ENCODE measurements at places on chromosomes 6 and 20.

GRCh38 chr20:17735206-17735804 lies 35.5 kb downstream of the BANF2 start:
- DNase-seq = no peak

GRCh38 chr6:72151742-72152141 lies 265.4 kb downstream of the RIMS1 start:
- no peak for DNase-seq

DNA sequence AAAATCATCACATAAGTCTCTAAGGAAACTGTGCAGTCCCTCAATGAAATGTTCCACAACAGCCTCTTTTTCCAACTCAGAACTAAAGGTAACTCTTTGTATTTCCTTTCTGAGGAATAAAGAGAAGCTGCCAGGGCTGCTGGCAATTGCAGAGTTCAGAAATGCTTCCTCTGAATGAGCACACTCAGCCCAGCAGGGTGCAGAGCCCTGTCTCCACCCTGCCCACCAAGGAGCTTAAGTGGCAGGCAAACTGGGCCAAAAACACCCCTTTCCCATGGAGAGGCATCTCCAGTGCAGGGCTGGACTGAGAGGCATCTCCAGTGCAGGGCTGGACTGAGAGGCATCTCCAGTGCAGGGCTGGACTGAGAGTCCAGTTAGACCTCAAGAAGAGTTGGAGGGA lies 255.4 kb downstream of the GMPR start:
- DNase-seq = no peak

GRCh38 chr20:50578778-50579165 lies 68.6 kb downstream of the PTPN1 start:
- no peak for DNase-seq

- DNase-seq = no peak
Observed at GRCh38 chr20:19560881-19561480, 197.1 kb upstream of the RIN2 start.

- no peak for DNase-seq
Observed at GRCh38 chr6:112592159-112592558, 245.0 kb downstream of the RFPL4B start.

- peak; percentile 73 for DNase-seq
Observed at GRCh38 chr20:53642196-53643030, 48.8 kb upstream of the ZNF217 start.

DNA sequence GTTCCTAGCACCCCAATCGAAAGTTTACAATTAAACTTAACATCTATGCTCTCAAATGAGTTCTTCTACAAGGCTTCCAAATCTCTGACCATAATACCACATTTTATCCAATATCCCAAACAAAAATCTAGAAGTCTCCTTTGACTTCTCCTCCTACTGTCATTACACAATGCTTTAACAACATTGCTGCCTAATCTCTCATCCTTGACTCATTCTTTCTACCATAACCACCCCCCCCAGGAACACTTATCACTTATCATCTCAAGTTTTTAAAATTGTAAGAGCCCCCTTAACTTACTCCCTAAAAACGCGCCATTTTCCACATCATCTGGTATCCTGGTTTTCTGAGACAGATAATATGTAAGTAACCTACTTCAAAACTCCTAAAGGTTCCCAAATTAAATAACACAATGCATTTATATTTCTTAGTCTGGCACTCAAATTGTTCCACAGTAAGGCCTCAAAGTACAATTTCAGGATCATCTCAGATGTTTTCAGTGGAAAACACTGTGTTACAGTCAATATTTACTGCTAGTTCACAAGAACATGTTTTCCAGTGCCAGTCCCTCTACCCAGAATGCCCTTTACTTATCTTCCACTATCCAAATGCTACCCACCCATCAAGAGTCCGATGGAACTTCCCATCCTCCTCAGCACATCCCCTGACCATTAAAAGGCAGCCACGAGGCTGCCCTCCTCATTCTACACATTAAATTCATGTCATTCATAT lies 308.2 kb upstream of the THEMIS start:
- no peak for DNase-seq

- DNase-seq = no peak
Observed at GRCh38 chr6:134658596-134658995, 291.3 kb downstream of the ALDH8A1 start.

GRCh38 chr20:17958373-17959256 lies 10.0 kb downstream of the SNX5 start:
- no peak for DNase-seq

- peak; percentile 37 for DNase-seq
Observed at GRCh38 chr20:20710443-20711315, 1.8 kb downstream of the RALGAPA2 start.

DNA sequence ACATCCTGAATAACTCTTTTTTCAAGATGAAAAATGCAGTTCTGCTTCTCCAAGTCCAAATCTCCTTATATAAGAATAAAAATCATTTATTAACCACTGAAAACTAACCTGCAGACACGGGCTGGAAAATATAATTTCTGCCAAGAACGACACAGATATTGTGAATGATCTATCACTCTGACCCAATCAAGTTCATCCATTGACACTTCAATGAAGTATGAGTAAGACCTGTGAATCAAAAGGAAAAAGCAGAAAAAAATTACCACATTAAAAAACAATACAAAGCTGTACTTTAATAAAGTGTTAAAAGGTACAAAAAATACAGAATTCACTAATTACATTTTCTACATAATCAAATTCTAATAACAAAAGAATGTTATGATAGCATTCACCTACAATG lies 62.2 kb downstream of the BTBD9 start:
- DNase-seq = no peak

DNA sequence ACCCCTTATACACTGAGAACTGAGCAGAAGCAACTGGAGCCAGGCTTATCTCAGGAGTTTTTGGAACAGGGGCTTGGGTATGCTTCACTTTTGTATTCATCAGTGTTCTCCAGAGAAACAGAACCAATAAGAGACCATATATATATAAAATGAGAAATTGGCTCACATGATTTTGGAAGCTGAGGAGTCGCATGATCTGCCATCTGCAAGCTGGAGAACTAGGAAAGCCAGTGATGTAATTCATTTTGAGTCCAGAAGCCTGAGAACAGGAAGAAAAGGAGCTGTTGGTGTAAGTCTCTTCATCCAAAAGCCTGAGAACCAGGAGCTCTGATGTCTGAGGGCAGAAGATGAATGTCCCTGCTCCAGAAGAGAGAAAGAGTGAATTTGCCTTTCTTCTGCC lies 272.0 kb downstream of the SLC35F1 start:
- no peak for DNase-seq

DNA sequence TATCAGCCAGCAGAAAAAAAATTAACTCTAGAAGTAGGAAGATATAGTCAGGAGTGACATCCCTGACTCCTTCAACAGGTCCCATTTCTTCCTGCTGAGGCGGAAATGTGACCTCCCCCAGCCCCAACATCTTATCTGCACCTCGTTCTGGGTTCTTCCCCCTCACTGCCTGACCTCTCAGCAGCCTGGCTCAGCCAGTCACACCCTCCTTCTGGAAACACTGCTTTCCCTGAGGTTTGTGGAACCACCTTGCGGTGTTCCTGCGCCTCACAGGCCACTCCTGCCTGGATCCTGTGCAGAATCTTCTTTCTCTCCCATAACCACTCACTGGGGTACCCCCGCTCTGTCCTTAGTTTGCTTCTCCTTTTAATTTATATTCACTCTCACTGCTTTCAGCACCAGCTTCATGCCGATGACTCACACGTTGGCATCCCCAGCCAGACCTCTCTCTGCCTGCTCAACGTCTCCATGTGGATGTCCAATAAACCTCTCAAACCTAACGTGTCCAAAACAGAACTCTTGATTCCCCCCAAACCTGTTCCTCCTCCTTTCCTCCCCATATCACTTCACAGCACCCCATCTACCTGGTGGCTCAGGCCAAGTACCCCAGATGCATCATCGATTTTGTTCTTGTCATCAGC lies 222.8 kb upstream of the PLN start:
- DNase-seq = no peak

DNA sequence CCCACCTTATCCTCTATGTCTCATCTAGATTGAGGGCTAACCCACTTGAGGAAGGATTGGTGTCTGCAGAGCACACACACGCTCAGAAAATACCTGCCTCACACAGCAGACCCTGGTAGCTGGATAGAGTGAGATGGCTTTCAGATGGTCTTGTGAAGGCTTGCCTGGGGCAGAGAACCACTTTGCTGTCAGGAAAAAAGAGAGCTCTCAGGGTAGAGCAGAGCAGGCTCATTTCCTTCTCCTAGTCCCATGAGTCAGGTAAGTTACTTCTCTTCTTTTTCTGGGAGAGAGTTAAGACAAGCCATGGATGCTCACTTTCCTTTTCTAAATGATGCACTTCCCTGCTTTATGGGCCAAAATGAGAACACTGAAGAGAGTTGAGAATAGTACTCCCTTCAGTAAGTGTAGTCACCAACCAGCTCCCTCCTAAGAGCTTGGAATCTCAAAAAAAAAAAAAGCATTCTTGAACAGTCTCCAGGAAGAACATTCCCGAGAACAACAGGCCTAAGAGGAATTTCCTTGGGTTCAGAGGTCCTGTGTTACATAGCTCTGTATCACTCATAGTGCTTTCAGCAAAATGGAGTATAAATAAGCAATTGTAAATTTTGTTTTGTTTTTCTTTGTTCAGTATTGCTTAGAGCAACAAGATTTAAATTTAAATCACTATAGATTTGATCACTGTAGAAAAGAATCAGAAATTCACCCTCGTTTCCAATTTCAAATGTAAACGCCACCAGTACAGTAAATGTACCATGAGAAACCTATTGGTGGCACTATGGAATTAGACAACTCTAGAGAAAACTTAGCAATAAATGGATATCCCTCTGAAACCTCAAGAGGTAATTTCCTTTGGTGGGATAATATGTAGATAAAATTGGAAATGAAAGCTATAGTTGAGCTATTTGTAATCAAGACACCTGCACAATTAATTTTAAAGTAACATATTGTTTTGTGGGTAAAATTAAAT lies 530.3 kb downstream of the RFPL4B start:
- no peak for DNase-seq

GRCh38 chr6:106397431-106397830 lies 36.9 kb downstream of the CRYBG1 start:
- no peak for DNase-seq

DNA sequence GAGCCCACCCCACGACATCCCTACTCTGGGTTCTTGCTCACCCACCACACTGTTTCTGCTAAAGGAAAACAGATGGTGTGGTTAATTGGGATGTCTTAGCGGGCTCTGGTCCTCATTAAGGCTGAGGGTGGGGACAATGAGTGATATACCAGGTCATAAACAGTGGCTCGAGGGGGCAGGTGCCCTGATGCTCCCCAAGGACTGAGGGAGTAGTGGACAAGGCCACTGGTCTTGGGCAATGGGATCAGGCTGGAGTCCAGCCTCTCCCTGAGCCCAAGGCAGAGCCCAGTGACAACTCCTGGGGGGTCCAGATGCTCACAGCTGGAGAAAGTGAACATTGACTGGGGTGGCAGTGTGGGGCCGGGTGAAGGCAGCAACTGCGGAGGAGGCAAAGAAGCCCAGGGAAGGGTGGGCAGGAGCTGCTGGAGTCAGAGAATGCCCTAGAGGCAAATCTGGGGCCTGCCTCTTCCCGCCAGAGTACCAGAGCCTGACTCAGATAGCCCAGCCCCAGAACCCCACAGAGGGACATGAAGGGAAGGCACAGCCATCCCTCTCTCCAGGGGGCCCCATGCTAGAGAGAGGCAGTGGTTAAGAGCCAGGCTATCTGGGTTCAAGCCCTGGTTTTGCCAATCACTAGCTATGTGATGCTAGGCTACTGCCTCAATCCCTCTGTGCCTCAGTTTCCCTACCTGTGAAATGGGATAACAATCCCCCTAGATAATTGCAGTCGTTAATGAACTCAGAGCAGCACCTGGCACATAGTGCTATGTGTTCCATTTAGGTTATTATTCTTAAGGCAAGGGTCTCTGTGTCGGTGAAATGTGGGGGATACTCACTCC lies 72.3 kb downstream of the MRPL14 start:
- no peak for DNase-seq

All from epithelial cell of prostate (primary cell).